ENCODE measurements at places on chromosomes 2 and 18. TPM values are rescaled to one million over a fixed set of nuclear protein-coding genes. Genes with fewer than 3 reads are reported as not detected.

DNA sequence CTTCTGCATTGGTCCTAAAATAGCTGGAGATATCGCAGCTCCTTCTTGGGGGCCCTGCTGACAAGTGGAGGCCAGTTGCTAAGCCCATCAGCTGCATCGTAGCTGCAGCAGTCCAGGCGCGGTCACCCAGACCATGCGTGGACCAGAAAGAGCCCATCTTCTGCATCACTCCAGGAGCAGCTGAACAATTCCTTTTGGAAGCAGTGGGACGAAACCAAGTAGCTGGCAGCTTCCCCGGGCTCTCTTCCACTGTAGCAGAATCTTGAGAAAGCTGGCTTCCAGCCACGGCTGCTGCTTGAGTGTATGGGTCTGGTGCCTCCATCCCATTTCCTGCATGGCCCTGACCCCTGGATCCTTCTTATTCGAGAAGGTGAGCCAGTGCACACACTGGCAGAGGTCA is 22.2 kb upstream of the CAB39 start:
- no peak for DNase-seq
- H3K27ac ChIP-seq: no peak overlapping the region
- no peaks in the 10 kb centered on the region for H3K27me3 ChIP-seq

GRCh38 chr2:56741601-56742102 is 557.9 kb downstream of the CCDC85A start:
- peaks cover 36% of the 10 kb centered on the region for H3K4me1 ChIP-seq
- no peak for DNase-seq
- H3K36me3 ChIP-seq: no peaks in the 10 kb centered on the region
- peak overlapping the region; percentile 98 for H3K27ac ChIP-seq

The HAAO gene
- total RNA-seq: 8.2 TPM

- H3K36me3 ChIP-seq: peaks cover 5% of the 10 kb centered on the region
- H3K27me3 ChIP-seq: peaks cover 2% of the 10 kb centered on the region
- no peak overlapping the region for H3K27ac ChIP-seq
- peak; percentile 75 for DNase-seq
Measured at GRCh38 chr2:23554054-23554697, 169.2 kb downstream of the KLHL29 start.

GRCh38 chr2:233098618-233099017 is 38.5 kb downstream of the INPP5D start:
- no peak overlapping the region for H3K4me3 ChIP-seq
- no peaks in the 10 kb centered on the region for H3K36me3 ChIP-seq
- no peaks in the 10 kb centered on the region for H3K4me1 ChIP-seq
- peaks cover 32% of the 10 kb centered on the region for H3K27me3 ChIP-seq

All from chondrocyte (in vitro differentiated cells).